ENCODE measurements at places on chromosomes 5 and 9.
A peak's percentile ranks its signal among the peaks of the same experiment; 100 is the strongest.

GRCh38 chr5:64612344-64612961 lies 77.8 kb upstream of the SHISAL2B start:
- no peak for DNase-seq
- H3K27ac ChIP-seq, result no peak overlapping the region
- no peaks in the 10 kb centered on the region for H3K36me3 ChIP-seq
- no peak overlapping the region for H3K4me3 ChIP-seq
- peaks cover 4% of the 10 kb centered on the region for H3K27me3 ChIP-seq

- no peak overlapping the region for H3K4me3 ChIP-seq
- no peaks in the 10 kb centered on the region for H3K4me1 ChIP-seq
- H3K27ac ChIP-seq, result no peak overlapping the region
- H3K27me3 ChIP-seq, result no peaks in the 10 kb centered on the region
Measured at GRCh38 chr5:82408033-82408432, 129.9 kb upstream of the RPS23 start.

DNA sequence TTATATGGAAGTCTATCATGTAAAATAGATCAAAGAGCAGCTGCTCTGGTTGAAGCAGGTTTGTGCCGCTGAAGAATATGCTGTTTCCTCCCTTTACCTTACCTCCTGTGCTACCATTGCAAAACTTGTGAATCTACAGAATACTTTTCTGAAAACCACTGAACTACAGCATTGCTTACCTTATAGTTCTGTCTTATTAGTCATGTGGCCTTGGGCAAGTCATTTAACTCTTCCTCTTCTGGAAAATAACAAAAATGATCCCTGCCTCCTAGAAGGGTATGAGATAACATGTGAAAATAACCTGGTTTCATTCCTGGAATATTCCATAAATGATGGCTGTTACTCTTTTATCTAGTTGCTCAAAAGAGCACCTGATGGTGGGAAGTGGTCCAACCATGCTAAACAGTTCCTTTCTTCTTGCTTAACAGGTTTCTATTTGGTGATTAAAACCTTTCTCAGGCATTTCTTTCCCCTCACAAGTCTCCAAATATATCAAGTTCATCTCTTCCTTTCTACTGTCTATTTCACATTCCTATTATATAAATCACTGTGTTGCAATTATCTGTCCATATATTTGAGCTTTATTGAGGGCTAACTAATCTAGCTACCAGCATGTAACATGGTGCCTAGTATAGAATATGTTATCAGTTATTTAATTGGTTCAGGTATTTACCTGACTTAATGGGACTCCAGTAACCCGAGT lies 15.0 kb downstream of the TRIM32 start:
- no peaks in the 10 kb centered on the region for H3K27me3 ChIP-seq
- H3K36me3 ChIP-seq, result peaks cover 28% of the 10 kb centered on the region
- no peak overlapping the region for H3K4me3 ChIP-seq

DNA sequence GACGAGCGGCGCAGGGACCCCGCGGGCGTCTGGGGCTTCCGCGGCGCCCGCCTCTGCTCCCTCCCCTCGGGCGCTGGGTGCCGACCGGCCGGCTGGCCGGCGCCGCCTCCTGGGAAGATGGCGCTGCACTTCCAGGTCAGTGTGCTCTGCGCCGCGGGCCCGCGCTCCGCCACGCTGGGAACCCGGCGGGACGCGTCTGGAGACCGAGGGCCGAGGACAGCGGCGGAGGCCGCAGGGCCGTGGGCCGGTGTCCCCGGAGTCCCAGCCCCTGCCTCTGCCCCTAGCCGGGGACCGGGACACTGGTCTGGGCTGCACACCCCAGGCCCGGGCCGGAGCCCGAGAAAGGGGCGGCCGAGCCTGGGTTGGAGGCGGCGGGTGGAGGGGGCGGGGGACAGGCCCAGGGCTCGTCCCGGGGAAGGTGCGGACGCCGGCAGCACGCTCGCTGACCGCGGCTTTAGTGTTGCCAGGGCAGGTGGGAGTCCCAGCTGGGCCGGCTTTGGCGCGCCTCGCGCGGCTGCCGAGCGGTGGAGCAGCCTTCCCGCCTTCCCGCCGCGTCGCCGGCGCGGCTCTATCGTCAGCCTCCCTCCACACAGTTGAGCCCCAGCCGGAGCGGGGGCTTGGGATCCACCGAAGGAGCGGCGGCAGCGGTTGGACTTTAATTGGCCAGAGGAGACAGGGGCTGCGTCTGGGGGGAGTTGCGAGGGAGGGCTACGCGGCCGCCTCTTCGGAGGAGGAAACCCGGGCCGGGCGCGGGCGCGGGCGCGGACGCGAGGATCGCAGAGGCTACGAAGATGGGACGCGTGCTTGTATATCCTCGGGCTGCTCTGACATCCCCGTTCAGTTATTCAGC lies at the start of gene RANBP17:
RANBP17 (plus strand) TSS at position 102 of the 850 bp plus-strand sequence.
- H3K4me1 ChIP-seq, result no peaks in the 10 kb centered on the region
- peaks cover 21% of the 10 kb centered on the region for H3K27me3 ChIP-seq
- H3K4me3 ChIP-seq, result no peak within 1 kb of the TSS
- H3K36me3 ChIP-seq, result no peaks in the 10 kb centered on the region
- DNase-seq, result no peak

- no peaks in the 10 kb centered on the region for H3K36me3 ChIP-seq
- no peak overlapping the region for H3K4me3 ChIP-seq
- no peak overlapping the region for H3K27ac ChIP-seq
- no peak for DNase-seq
- no peaks in the 10 kb centered on the region for H3K27me3 ChIP-seq
- no peaks in the 10 kb centered on the region for H3K4me1 ChIP-seq
Measured at GRCh38 chr9:82124090-82124489, 135.5 kb downstream of the SPATA31D1 start.

- no peaks in the 10 kb centered on the region for H3K36me3 ChIP-seq
- H3K27me3 ChIP-seq, result no peaks in the 10 kb centered on the region
Measured at GRCh38 chr5:124683917-124684555, 62.4 kb downstream of the ZNF608 start.

DNA sequence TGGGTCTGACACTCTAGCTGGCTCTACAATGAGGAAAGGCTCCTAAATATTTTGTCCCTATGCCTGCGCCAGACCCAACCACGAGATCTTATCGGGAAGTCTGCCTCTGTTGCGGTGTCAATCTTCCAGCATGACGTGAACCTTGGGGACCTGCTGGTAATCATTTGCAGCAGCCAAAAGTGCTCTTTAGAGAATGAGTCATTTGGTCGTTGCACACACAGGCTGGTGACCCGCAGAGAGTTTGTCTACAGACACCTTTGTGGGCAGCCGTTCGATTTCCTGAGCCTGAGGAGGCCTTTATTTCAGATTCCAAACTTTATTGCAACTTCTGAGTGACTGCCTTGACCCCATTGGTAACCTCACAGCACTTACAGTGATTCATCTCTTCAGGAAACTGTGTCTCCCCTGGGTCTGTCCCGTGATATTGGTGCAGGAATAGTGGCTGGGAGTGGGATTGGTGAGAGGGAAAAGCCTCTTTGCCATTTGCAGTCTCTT lies 326.1 kb downstream of the NSG2 start:
- no peak overlapping the region for H3K27ac ChIP-seq
- no peak overlapping the region for H3K4me3 ChIP-seq
- H3K27me3 ChIP-seq, result peaks cover 2% of the 10 kb centered on the region
- no peaks in the 10 kb centered on the region for H3K4me1 ChIP-seq
- no peaks in the 10 kb centered on the region for H3K36me3 ChIP-seq

GRCh38 chr5:172245046-172245445 lies 38.5 kb downstream of the UBTD2 start:
- no peaks in the 10 kb centered on the region for H3K36me3 ChIP-seq
- H3K4me1 ChIP-seq, result no peaks in the 10 kb centered on the region
- H3K27ac ChIP-seq, result no peak overlapping the region
- H3K27me3 ChIP-seq, result no peaks in the 10 kb centered on the region

GRCh38 chr5:14155075-14155474 lies 11.9 kb downstream of the TRIO start:
- H3K4me3 ChIP-seq, result no peak overlapping the region
- peaks cover 24% of the 10 kb centered on the region for H3K27me3 ChIP-seq
- H3K27ac ChIP-seq, result no peak overlapping the region
- DNase-seq, result no peak
- H3K4me1 ChIP-seq, result no peaks in the 10 kb centered on the region
- H3K36me3 ChIP-seq, result no peaks in the 10 kb centered on the region

GRCh38 chr5:3127423-3127911 lies 376.0 kb upstream of the IRX2 start:
- no peaks in the 10 kb centered on the region for H3K4me1 ChIP-seq
- DNase-seq, result no peak
- H3K4me3 ChIP-seq, result no peak overlapping the region
- H3K36me3 ChIP-seq, result no peaks in the 10 kb centered on the region
- no peak overlapping the region for H3K27ac ChIP-seq

DNA sequence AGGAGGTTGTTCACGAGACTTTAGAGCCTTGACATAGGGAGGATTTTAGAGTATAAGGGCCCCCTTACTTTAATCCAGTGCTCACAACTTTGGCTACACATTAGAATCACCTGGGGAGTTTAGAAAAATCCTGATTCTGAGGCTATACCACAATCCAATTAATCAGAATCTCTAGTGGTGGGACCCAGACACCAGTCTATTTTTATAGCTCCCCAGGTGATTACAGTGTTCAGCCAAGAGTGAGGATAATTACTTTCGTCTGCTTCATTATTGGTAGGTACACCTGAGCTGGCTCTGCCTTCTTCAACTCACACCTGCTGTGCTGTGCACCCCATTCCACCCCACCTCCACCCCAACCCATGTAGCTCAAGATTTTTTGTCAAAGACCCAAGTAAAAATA lies 141.3 kb upstream of the EPB41L4A start:
- H3K27ac ChIP-seq, result no peak overlapping the region
- H3K36me3 ChIP-seq, result no peaks in the 10 kb centered on the region
- H3K27me3 ChIP-seq, result no peaks in the 10 kb centered on the region
- no peak for DNase-seq

GRCh38 chr9:104740621-104741020 lies 6.9 kb upstream of the NIPSNAP3A start:
- H3K27me3 ChIP-seq, result no peaks in the 10 kb centered on the region
- no peaks in the 10 kb centered on the region for H3K36me3 ChIP-seq
- no peaks in the 10 kb centered on the region for H3K4me1 ChIP-seq
- H3K27ac ChIP-seq, result no peak overlapping the region
- no peak for DNase-seq
- no peak overlapping the region for H3K4me3 ChIP-seq

GRCh38 chr9:92631452-92632343 lies 38.2 kb downstream of the IPPK start:
- no peaks in the 10 kb centered on the region for H3K4me1 ChIP-seq
- no peaks in the 10 kb centered on the region for H3K27me3 ChIP-seq
- H3K36me3 ChIP-seq, result peaks cover 54% of the 10 kb centered on the region

DNA sequence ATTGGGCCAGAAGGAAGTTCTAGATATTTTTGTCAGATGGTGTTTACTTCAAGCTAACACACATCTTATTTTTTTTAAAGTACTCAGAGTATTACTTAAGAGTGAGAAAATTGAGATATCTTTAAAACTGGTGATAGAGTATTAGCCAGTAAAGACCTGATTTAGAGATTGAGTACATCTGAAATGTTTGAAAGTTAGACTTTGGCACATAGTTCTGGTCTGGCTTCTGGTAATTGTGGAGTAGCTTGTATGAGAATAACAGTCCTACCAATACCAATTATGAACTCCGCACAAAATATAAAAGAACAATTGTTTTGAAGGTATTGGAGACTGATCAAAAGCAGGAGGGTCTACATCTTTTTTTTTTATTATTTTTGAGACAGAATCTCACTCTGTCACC lies 44.5 kb upstream of the GLIPR2 start:
- DNase-seq, result no peak
- H3K27ac ChIP-seq, result no peak overlapping the region
- no peak overlapping the region for H3K4me3 ChIP-seq
- no peaks in the 10 kb centered on the region for H3K36me3 ChIP-seq
- no peaks in the 10 kb centered on the region for H3K27me3 ChIP-seq

DNA sequence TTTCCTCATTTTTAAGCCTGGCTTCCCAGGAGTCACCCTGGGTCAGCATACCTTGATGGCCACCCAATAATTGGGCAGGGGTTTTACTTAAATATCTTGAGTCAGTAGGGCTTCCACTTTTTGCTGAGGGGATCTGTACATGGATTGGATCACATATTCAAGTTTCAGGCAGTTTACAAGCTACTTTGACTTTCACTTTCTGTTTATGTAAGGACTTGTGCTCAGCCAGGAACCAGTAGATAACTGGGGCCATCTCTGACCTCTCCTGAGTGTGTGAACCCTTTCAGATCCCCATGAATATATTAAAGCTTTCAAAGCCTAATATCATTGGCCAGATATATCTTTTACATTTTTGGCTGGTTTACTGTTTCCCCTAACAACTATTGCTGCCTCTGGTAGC lies 45.1 kb downstream of the SLCO6A1 start:
- H3K36me3 ChIP-seq, result no peaks in the 10 kb centered on the region
- DNase-seq, result no peak
- H3K4me3 ChIP-seq, result no peak overlapping the region
- no peak overlapping the region for H3K27ac ChIP-seq
- no peaks in the 10 kb centered on the region for H3K4me1 ChIP-seq

DNA sequence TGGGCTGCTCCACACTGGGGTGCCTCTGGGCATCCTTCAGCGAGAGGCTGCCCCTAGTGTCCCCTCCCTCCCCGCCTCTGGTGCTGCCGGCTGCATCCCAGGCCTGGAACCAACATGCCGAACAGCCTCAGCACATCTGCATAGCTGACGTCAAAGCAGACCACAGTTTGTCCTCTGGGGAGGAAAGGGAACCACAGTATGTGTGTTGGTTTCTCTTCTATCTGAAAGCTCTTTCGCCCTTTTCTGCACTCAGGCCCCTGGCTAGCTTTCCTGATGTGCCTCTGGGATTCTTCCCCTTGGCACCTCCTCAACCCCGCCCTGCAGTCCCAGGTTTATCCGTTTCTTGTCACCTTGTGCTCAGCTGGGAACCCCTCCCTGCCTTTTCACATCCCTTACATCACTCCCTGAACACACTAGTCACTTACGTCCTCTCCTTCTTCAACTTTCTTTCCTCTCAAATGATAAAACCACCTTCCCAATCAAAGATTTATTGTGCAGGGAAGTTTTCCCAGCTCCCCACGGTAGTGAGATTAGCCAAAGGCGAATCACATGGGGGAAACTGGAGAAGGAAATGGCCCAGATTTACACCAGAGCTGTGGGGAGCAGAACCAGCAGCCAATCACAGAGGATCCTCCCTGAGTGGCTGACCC lies 35.5 kb upstream of the B4GALT1 start:
- no peak overlapping the region for H3K27ac ChIP-seq
- H3K36me3 ChIP-seq, result no peaks in the 10 kb centered on the region
- H3K4me1 ChIP-seq, result peaks cover 11% of the 10 kb centered on the region
- H3K4me3 ChIP-seq, result no peak overlapping the region
- peak; percentile 8 for DNase-seq

- peaks cover 49% of the 10 kb centered on the region for H3K36me3 ChIP-seq
- no peak for DNase-seq
- H3K4me1 ChIP-seq, result peaks cover 38% of the 10 kb centered on the region
- peak overlapping the region; percentile 94 for H3K4me3 ChIP-seq
- H3K27me3 ChIP-seq, result no peaks in the 10 kb centered on the region
Measured at GRCh38 chr5:6376974-6377520, 1.3 kb downstream of the MED10 start.

DNA sequence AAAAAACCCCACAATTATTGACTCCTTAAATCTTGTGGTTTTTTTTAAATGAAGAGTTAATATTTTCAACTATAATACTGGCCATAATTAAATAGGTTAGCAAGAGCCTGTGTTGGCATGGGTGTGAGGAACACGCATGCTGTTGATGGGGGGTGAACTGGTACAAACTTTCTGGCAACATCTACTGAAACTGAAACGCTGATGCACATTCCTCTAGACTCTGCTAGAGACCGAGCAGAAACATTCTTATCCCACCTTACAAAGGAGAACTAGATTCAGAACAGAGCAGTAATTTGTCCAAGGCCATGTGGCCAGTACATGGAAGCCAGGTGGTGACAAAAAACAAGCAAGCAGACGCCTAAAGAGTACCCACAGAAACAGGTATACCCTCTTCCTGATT lies 2.4 kb downstream of the BICD2 start:
- DNase-seq, result no peak
- no peak overlapping the region for H3K27ac ChIP-seq
- no peaks in the 10 kb centered on the region for H3K36me3 ChIP-seq
- H3K27me3 ChIP-seq, result no peaks in the 10 kb centered on the region
- H3K4me3 ChIP-seq, result peak overlapping the region; percentile 95
